A549 treated with dexamethasone at 1 μM for 4 hours (cell line): ENCODE measurements at places on chromosomes 7 and 10. TPM values are rescaled to one million over a fixed set of nuclear protein-coding genes. Genes with fewer than 3 reads are reported as not detected.

The EVX1 gene
- total RNA-seq = 0.07 to 0.19 TPM (median 0.13 TPM) in 5 replicates

The ANKRD30A gene
- total RNA-seq = 0.34 to 0.72 TPM (median 0.51 TPM) in 5 replicates

The CACNB2 gene
- not detected in 5 replicates for total RNA-seq

The MOGAT3 gene
- total RNA-seq = 0.20 TPM in 1 of 5 replicates, not detected in the others

The SAP25 gene
- total RNA-seq = 0.32 to 0.66 TPM (median 0.38 TPM) in 4 of 5 replicates, not detected in the other

The RINT1 gene
- 12.6 to 15.6 TPM (median 14.5 TPM) in 5 replicates for total RNA-seq

The ASB15 gene
- not detected in 5 replicates for total RNA-seq

The TMEM176B gene
- total RNA-seq = 0.12 to 0.22 TPM (median 0.14 TPM) in 3 of 5 replicates, not detected in the others

The H2BK1 gene
- total RNA-seq = not detected in 5 replicates
